Brain microvascular endothelial cell (primary cell): ENCODE measurements at places on chromosomes 6 and 20.

DNA sequence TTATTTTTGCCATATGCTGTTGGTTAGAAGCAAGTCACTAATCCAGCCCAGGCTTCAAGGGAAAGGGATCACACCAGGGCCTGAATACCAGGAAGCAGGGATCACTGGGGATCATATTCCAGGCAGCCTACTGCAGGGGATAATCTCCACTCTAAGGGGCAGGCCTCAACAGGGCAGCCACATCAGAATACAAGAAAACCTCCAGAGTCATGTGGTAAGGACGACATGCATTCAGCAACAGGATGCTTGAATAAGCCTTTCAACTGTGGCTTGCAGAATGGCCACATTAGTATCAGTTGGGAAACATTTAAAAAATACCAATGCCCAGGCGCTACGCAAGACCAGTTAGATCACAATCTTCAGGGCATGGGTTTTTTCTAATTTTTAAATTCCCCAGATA is 109.1 kb downstream of the LY86 start:
- DNase-seq = no peak

DNA sequence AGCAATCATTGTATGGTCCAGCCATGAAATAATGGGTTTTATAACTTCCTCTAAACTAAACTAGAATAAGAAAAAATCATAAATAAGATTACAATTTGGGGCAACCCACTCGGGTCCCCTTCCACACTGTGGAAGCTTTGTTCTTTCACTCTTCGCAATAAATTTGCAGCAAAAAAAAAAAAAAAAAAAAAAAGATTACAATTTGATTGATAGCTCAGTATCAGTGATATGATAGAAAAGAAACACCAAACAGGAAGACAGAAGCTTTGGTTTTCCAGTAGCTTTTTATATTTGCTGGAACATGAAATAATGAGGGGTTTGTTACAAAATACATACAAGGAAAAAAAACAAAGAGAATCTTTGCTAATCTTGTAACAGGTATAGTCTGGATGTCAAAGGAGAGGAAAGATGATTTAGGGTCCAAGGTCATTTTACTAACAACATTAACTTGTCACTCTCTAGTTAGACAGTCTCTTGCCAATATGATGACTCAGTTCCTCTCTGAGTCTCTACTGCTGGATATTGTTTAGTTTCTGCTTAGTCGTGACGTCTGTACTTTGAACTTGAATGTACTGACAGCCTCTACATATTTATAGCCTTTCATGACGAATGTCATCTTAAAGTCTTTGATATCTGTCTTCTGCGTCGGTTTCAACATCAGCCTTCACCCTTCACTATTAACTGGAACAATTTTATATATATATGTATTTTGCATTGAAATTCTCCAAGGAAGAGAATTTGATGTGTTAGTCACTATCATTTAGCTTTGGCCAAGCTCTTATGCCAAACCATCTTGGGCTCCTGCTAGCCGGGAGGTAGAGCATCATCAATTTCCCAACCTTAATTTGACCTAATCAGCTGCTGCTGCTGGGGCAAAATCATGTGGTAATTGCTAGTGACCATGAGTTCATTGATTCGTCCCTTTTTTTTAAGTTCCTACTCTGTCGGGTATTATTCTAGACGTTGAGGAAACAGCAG is 213.1 kb upstream of the STXBP5 start:
- peak; percentile 79 for DNase-seq

DNA sequence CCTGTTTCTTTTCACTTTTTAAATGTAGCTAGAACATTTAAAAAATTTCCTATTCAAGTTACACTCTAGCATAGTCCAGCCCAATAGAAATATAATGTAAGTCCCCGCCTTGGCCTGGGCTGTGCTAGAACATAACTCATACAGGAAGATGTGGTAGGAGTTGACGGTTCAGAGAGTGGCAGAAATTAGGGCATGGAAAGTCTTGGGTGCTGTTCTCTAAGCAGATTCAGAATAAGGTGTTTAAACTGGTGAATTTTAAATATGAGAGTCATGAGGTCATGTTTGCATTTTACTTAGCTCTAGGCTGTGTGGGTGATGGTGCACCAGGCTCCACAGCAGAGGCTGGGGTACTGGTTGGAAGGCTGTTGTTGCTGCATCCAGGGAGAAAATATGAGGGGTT is 256.5 kb downstream of the FARS2 start:
- DNase-seq = no peak

GRCh38 chr6:3532296-3532916 is 75.6 kb upstream of the SLC22A23 start:
- no peak for DNase-seq

DNA sequence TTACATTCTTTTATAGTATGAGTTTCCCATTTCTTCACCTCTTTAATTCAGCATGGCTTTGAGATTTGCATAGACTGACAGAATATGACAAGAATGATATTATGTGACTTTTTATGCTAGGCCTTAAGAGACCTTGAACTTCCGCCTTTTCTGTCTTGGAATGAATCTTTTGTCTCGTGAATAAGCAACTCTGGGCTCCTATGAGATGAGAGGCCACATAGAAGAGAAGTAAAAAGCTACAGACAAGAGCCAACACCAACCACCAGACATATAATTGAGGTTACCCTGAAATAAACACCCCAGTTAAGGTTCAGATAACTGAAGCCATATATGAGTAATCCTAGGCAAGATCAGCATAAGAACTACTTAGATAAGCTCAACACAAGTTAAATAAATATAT is 600.8 kb downstream of the MEI4 start:
- no peak for DNase-seq

DNA sequence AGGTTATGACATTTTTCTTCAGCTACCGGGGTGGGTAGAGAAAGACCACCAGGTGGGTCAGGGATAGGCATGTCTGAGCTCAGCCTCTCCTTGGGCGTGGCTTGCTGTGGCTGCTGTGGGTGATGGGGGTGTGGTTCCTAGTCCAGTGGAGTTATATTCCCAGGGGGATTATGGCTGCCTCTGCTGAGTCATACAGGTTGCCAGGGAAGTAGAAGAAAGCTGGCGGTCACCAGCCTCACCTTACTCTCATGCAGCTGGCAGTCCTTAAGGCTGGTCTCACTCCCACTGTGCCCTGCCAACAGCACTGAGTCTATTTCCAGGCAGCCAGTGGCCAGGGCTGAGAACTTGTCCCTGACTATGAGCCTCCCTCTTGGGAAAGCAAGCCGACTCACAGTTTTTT is 130.0 kb downstream of the SCP2D1 start:
- DNase-seq = no peak

DNA sequence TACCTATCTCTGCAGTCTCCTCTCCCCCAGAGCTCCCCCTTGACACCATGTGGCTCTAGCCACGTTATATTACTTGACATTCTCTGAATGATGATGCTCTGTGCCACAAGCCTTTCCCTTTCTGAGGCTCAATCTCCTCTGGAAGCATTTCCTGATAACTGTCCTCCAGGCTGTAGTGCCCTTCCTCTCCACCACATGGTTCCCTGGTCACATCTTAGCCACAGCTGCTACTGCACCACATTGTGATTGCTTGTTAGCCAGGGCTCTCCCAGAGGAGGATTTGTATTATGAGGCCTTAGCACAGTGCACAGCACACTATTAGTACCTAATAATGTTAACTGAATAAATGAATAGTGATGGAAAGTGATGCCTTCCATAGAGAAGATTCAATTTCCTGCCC is 63.9 kb upstream of the RCAN2 start:
- DNase-seq = no peak

DNA sequence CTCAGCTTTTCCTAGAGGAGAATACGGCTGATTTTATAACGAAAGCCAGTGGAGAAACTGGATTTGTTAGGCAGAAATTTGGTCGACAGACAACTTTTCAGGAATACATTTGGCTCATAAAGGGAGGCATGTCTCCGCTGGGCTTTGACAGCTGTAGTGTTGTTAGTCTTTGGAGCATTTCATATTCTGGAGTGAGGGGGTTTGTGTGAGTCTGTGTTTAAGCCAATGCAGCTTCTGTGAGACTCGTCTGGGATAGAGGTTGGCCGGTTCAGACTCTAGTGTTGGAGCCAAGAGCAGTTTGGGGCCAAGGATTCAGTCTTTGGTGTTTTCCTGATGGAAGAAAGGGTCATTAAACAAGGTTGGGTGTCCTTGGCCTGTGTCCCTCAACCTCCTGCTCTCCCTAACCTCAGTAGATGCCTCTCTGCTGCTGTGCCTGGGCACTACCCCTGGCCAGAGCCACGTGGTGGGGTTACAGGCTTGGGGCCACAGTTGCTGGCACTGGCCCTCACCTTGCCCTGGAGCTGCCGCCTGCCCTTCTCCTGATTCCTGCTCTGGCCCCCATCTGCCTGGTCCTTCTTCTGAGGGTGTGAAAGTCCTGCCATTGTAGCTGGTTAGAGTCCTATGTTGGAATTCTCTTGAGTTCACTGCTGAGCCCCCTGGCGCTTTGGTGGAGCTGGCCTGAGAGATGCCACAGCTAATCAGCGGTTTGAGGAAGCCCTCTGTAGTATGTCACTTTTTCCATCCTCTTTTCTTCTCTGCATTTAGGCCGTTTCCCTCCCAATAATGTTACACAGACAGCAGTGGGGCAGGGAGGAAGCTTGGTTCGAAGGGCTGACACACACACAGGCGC is 6.9 kb downstream of the PTK7 start:
- DNase-seq = no peak

GRCh38 chr6:127539272-127539671 is 20.1 kb upstream of the MTCL3 start:
- DNase-seq = no peak

DNA sequence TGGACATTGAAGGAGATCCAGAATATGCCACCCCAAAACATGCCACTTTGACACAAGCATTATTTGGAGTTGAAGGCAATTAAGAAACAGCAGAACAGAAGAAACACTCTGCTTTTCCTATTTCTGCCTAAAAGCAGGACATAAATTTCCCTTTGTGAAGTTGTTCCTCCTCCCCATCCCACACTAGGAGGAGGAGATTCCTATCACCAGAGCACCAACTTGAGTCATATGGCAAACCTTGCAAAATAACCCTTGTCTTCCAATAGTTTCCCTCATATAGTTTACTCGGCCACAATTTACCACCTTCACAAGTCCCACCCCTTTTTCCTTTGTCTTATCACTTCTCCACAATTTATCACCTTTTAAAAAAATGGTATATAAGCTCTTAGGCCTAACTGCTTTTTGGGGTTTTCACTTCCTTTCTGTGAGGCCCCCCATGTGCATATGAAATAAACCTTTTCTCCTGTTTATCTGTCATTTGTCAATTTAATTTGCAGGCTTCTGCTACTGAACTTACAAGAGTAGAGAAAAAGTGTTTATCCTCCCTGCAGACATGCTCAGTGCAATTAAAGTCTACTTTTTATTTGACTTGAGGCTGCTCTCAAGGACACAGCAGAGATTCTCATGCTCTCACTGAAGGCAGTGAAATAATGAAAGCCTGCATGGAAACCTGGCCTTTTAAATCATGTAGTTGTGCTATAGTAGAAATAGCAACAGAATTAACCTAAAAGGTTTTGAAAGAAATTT is 2.8 kb upstream of the RAB23 start:
- DNase-seq = no peak

DNA sequence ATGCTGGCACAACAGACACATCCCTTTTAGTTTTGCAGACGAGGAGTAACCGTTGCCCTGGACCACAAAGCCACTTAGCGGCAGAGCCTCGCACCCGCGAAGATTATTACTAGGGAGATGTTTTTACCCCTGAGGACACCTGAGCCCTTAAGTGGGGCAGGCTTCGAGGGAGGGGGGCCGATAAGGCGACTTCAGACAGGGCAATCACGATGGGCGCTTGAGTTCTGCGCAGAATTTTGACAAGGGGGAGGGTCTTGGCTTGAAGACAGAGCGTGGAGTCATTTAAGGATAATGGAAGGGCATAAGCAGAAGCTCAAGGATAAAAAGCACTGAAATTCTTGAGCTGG is 650 bp upstream of the TTK start:
- no peak for DNase-seq

DNA sequence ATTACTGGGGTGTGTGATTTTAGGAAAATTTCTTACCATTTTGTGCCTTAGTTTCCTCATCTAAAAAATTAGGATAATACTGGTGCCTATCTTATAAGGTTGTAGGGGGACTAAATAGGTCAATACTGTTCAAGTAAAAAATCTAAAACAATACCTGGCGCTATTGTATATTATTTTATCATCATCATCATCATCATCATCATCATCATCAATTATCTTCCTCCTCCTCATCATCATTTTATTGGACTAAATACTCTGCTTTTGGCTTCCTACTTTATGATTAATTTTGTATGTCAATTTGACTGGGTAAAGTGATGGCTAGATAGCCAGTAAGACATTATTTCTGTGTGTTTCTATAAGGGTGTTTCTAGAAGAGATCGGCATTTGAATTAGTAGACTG is 435.5 kb downstream of the DHX35 start:
- no peak for DNase-seq

- no peak for DNase-seq
Observed at GRCh38 chr6:79635232-79635543, 4.1 kb downstream of the SH3BGRL2 start.

- DNase-seq = peak; percentile 35
Observed at GRCh38 chr6:101544286-101544685, 150.8 kb downstream of the GRIK2 start.

DNA sequence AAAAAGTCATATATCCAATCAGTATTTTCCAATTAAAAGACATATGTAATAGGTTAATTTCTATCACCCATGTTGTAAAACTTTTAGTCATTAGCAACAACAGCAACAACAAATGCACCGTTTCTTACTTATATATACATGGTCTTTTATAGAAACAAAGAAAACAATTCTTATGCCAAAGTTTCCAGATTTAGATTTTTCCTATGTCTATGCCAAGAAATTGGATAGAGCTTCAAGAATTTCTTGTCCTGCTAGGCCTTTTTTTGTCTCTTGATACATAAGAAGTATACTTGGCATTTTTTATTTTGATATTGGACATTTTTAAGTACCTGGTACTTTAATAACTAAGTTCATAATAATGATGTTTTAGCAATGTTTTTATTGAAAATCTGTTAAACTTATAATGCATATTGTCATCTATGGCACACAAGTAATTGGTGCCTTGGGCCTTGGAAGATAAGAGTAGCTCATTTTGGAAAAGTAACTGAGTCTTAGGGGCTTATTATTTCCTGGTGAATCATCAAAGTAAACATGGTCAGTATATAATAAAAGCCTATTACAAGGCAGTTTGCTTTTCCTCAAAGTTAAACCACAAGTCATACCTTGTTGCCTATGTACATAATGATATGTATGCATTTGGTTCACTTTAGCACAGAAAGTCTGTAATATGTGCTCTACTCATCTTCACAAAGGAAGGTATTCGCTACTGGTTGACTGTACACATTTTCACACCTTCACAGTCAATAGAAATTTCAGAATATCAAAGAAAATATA is 10.1 kb upstream of the FRK start:
- DNase-seq = no peak

- DNase-seq = no peak
Observed at GRCh38 chr6:132934496-132934895, 120.1 kb downstream of the RPS12 start.

GRCh38 chr20:1951436-1952115 is 42.3 kb downstream of the PDYN start:
- DNase-seq = no peak
